ENCODE measurements at places on chromosomes 7 and 10.

- DNase-seq, result no peak
Measured at GRCh38 chr10:6065835-6066234, 3.7 kb upstream of the IL2RA start.

- DNase-seq, result no peak
Measured at GRCh38 chr10:132624061-132624846, 86.7 kb downstream of the INPP5A start.

GRCh38 chr7:82697897-82698296 lies 254.3 kb upstream of the CACNA2D1 start:
- DNase-seq, result peak; percentile 1

DNA sequence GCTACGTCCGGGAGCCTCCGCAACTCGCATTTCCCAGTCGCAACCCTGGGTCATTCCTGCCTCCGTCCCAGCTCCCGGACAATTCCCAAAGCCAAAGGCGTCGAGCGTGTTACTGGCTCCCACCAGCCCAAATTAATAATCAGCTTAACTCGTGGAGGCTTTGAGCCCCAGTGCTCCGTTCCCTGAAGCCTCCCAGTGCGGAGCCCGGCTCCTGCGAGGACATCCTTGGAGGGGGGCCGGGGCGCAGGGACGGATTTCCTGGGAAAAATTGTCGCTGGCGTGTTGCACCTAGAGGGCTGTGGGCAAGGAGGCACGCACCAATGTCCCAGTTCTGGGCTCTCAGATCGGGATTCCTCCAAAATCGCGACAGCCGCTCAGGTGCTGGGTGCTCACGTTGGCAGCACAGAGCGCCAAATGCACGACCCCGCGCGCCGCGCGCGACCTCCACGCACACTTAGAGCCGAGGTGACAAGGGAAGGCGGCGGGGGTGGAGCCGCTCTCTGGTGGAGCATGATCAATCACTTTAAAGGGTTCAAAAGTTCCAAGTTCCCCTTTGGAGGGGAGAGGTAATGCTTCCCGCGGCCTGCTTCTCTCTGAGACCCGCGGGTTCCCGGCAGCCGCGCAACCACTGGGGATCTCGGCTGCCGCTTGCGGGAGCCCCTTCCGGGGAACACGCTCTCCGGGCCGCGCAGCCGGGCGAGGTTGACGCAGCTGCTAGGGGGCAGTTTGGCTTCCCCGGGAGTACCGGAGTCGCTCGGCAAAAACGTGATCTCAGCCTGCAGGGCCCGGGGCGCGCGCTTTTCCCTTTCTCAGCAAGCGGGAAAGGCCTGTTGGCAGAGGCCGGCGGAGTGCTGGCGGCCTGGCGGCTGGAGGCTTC lies 25.5 kb downstream of the SKIDA1 start:
- DNase-seq, result no peak

- no peak for DNase-seq
Measured at GRCh38 chr7:25792586-25792985, 359.4 kb upstream of the NFE2L3 start.

DNA sequence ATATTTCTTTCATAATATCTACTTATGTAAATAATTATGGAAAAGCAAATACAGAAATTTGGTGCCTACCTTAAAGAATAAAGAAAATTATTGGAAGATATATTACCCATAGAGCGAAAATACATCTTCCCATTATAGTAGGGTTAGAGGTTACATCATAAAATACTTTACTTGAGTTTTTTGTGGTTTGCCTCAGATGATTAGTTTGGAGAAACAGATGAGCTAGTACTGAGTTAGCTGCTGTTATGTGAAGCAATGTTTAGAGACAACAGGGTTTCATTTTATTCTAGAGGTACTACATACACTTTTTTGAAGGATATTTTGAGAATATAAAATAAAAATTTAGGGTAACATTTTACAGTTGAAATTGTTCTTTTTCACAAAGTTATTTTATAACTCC lies 2.9 kb upstream of the MLLT10 start:
- no peak for DNase-seq

GRCh38 chr7:128874140-128875031 lies 11.7 kb downstream of the ATP6V1F start:
- no peak for DNase-seq

Measured in pulmonary artery endothelial cell (primary cell).